ENCODE measurements at places on chromosomes 3 and 15.

DNA sequence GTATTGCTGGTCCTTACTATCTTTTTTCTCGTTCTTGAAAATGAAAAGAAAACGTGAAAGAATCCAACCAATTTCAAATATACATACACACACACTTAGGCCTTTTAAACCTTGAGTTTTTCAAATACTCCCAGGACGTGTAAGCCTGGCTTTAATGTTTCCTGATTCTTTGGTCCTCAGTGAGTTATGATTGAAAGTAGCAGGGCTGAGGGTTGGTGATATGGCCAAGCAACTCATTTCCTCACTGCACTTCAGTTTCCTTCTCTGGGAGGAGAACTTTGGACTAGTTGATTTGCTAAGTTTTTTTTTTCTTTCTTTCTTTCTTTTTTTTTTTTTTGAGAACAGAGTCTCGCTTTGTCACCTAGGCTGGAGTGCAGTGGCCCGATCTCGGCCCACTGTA lies 34.6 kb downstream of the CHD2 start:
- DNase-seq, result no peak

- no peak for DNase-seq
Measured at GRCh38 chr3:83023086-83023485, 1261.6 kb upstream of the GBE1 start.

- no peak for DNase-seq
Measured at GRCh38 chr3:43319376-43319775, 33.0 kb downstream of the SNRK start.

- no peak for DNase-seq
Measured at GRCh38 chr3:13217253-13217652, 144.0 kb upstream of the IQSEC1 start.

- DNase-seq, result no peak
Measured at GRCh38 chr3:161854232-161854771, 357.7 kb downstream of the OTOL1 start.
